ENCODE measurements at places on chromosomes 4 and X. TPM values are rescaled to one million over a fixed set of nuclear protein-coding genes. Genes with fewer than 3 reads are reported as not detected.

GRCh38 chrX:135327299-135327698 lies 18.0 kb downstream of the ETDC start:
- H3K27ac ChIP-seq: no peak overlapping the region
- no peaks in the 10 kb centered on the region for H3K27me3 ChIP-seq
- H3K4me1 ChIP-seq: no peaks in the 10 kb centered on the region
- no peak for DNase-seq

DNA sequence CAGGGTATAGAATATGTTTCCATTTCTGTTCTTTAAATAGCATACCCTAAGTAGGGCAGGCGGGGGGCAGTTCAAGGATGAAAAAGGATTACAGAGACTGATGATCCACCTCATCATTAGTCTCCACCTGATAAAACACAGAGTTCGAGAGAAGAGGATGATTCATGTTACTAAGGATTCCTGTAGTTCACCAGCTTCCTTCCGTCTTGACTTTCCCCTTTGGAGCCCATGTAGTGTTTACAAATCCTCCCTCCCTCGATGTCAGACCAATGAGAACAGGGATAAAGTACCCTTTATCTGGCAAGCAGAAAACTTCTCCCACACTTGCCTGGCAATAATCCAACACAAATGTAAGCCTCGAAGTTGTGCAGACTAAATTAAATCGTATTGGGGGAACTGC lies 526.3 kb upstream of the FAM241A start:
- no peaks in the 10 kb centered on the region for H3K36me3 ChIP-seq
- H3K27ac ChIP-seq: no peak overlapping the region
- no peaks in the 10 kb centered on the region for H3K4me1 ChIP-seq
- H3K4me3 ChIP-seq: no peak overlapping the region
- no peak for DNase-seq
- H3K27me3 ChIP-seq: no peaks in the 10 kb centered on the region

DNA sequence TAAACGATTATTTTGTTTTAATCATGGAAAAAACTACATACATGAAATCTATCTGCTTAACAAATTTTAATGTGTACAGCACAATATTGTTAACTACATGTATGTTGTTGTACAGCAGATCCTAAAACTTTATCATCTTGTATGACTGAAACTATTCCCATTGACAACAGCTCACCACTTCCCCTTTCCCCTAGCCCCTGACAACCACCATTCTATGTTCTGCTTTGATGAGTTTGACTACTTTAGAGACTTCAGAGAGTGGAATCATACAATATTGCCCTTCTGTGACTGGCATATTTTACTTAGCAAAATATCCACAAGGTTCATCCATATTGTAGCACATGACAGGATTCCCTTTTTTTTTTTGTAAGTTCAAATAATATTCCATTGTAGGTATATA lies 185.9 kb downstream of the CFAP299 start:
- H3K4me3 ChIP-seq: no peak overlapping the region
- H3K4me1 ChIP-seq: no peaks in the 10 kb centered on the region
- H3K36me3 ChIP-seq: no peaks in the 10 kb centered on the region
- DNase-seq: no peak

DNA sequence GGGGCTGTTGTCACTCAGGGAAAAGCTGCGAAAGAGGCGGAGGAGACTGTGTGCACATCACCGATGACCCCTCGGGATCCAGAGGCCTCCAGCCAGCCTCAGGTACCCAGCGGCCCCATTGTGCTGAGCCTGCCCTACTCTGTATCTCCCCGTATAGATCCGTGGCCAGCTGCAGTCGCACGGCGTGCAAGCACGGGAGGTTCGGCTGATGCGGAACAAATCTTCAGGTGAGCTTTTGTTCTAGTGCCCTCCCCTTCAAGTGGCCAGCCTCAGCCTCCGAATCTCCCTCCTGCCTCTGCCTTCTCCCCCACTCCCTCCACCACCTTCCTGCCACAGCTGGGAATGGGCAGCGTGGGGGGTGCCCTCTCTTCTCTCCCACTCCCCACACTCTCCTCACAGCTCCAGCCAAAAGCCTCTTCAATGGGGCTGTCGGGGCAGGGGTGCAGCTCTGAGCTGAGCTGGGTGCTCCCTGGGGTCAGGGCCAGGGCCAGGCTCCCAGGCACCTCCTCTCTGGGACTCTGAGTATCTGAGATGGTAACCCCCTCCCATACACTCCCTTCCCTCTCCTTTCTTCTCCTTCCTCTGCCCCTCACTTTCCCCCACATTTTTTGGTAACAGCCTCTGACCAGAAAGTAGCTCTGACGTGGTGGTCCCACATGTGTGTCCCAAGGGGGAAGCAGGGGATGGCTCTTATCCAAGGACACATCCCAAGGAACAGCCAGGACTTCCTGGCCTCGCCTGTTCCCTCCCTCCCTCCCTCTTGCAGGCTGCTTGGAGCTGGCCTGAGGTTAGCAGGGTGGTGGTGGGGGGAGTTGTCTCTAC lies 20.4 kb upstream of the UBA1 start:
- peaks cover 18% of the 10 kb centered on the region for H3K36me3 ChIP-seq
- H3K27me3 ChIP-seq: peaks cover 4% of the 10 kb centered on the region
- H3K27ac ChIP-seq: no peak overlapping the region

The TRIML1 gene
- total RNA-seq: not detected
